ENCODE measurements at places on chromosomes 1 and 21.

GRCh38 chr1:44801491-44802305 is 1.5 kb downstream of the PLK3 start:
- DNase-seq: no peak

DNA sequence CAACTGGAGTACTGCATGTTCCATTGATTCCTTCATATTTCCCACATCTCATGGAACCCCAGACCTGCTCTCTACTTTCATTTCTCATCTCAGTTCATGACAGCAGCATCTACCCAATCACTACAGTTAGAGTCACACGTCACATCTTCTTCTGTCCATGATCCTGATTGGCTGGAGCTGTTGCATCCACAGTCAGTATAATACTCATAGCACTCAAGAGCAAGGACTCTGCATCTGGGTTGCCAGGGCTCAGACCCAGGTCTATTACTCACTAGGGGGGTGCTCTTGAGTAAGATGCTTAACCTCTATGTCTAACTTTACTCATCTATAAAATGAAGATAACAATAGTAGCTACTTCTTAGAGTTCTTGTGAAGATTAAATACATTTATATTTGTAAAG is 4.4 kb upstream of the XPR1 start:
- DNase-seq: no peak

GRCh38 chr1:68308034-68308433 is 75.7 kb upstream of the WLS start:
- no peak for DNase-seq

- no peak for DNase-seq
Observed at GRCh38 chr1:175399795-175400194, 207.2 kb upstream of the KIAA0040 start.

DNA sequence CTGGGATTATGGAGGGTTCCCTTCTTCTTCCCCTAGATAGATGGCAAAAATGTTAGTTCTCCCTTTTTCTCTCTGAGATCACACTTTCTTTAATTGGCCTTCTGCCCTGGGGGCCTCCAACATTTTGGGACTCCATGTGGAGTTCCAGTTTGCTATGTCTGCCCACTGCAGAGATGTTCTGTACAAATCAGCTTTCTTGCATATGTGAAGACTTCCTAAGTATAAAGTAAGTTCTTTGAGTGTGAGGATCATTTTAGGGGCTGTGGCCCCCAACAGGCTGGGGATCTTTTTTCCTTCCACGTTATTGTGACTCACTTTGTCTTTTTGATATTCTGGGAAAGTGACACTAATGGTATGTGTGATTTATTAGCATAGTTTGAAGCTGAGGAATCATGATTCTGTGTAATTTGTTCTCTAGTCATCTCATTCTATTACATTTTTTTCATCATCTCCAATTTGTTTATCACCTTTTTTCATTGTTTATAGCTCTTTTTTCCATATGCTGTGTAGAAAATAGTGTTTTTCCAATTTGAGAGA is 48.2 kb downstream of the HHAT start:
- no peak for DNase-seq

DNA sequence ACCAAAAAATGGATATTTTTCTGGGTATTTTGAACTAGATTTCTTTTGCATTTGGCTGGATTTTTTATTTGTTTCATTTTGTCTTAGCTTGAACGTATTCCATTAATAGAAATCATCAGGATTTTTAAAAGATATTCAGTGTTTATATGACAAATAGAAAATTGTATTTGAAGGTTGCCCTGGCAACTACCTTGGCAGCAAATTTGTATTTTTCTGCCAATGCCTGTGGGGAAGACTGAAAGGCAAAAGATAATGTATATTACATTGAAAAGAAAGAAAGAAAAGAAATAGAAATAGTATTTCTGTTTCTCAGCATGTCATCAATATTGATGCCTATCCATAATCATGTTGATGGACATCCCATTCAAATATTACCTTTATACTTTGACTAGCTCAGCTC is 16.8 kb downstream of the VCAM1 start:
- DNase-seq: no peak
